ENCODE measurements at places on chromosomes 3 and 15.

- no peak for DNase-seq
These were observed 114.4 kb downstream of the TPRA1 start for GRCh38 chr3:127475975-127476705.

DNA sequence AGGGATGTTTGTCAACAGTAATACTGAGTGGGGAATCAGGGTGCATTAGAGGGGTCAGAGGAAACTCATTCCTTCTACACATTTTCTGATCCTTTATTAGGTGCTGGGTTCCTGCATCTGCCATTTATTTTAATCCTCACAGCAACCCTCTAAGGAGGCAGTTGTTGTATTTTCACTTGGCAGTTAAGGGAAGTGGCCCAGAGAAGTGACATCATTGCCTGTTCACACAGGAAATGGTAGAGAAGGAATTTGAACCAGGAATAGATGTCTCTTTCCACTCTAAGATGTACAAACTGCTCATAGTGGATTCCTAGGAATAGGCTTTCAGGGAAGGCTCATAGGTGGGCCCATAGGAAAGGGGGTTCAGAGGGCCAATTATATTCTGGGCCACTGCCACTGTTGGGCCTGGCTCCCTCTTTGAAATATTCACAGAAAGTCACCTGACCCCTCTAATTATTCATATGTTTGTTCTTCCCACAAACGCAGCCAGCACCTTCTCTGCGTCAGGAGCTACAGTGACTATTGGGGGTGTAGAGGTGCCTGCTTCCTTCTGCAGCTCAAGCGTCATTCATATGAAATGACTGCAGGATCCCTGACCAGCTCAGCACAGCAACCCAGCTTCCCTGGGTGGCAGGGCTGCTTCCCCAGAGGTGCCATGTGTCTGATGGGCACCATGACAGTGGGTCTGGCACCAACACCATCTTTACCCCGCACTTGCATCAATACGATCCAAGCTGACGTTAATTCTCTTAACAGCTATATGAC, 163.9 kb upstream of the SMAD3 start:
- no peak for DNase-seq

DNA sequence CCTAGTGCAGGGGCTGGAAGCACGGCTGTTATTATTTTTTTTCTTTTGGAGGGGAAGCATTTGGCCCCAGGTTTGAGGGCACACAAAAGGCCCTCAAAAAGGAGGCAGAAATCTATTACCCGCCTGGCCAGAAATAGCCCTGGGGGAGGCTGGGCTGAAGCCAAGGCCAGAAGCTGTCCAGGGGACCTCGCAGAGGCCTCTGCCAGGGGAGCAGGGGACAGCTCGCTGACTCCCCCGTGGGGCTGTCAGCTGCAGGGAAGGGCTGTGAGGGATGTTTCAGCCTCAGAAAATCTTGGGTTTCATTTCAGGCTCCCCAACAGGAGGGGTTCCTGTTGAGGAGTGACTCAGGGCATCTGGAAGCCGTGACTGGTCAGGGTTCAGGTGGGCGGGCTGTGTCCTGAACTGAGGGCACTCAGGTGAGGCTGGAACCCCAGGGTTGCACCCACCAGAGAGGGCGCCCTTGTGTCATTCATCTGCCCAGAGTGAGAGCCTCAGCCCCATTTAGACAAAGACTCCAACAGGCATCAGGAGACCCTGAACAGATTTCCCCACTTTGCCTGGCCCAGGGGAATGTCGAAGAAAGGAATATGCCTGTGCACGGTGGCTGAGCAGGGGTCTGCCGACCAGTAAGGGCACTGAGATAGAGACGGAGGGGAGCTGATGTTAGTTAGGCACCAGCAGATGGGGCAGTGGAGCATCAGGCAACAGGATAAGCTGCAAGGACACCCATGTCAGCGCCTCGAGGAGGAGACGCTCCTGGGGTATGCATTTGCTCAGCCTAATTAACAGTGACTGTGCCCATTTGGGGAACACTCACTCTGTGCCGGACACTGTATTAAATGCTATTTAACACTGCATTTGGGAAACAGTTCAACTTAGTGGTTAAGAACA, 43.5 kb upstream of the SLC6A11 start:
- DNase-seq, result no peak

DNA sequence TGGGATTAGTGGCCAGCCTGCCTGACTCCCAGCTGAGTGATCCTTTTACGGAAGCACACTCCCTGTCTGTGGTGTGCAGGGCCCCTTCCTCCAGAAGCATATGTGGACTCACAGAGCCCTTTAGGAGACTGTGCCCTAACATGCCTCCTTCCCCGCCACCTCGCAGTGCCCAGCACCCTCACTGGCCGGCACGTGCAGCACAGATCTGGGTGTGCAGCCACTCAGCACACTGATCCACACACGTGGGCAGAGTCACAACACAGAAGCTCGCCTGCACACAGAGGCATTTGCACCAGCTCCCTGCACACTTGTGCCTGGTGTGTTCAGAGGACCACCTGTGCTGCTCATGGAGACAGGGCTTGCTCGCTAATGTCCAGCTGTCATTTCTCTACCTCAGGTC, 23.6 kb upstream of the CSPG4 start:
- DNase-seq, result no peak

GRCh38 chr3:31092748-31093589, 198.5 kb upstream of the GADL1 start:
- no peak for DNase-seq

- DNase-seq, result no peak
These were observed 64.2 kb upstream of the PYGO1 start for GRCh38 chr15:55652359-55652758.

GRCh38 chr3:171159822-171160157, 133.3 kb upstream of the SLC2A2 start:
- DNase-seq, result no peak

GRCh38 chr3:48435223-48435595, 4.7 kb downstream of the CCDC51 start:
- no peak for DNase-seq

DNA sequence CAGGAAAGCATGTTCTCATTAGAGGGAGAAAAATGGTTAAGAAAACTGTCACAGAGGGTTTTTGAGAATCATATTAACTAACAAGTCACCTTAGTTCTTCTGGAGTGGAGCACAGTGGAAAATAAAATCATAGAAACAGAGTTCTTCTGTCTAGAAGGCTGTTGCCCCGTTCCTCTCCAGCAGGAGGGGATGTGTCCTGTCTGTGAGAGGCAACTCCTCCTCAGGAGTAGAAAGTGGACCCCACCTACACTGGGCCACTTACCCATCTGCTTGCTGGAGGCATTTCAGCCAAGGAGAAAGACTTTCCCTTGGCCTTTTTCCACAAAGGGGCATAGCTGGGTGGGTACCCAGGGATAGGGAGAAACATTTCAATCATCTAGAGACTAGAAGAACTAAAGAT, 106.6 kb downstream of the SSR3 start:
- DNase-seq, result no peak

- no peak for DNase-seq
These were observed 12.6 kb downstream of the EFCAB12 start for GRCh38 chr3:129415830-129416229.

- no peak for DNase-seq
These were observed 71.8 kb downstream of the MINDY2 start for GRCh38 chr15:58842713-58843396.

DNA sequence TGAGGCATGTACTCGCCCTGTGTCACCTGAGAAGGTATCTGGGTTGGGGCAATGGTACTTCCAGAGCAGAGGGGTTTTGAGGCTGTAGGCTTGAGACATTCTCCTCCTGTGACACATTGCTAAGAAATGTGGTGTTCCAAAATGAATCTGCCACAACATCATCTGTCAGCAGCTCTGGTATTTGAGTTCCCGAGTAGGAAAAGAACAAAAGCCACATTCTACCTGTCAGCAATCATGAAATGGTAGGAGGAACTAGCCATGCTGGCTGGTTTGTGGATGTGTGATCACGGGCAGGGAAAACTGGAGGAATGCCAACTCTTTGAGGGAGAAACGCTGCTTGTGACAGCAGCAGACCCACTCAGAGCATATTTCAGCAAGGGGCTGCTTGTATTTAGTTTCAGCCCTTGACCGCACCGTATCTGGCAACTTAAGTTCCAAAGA, 579.4 kb upstream of the TBL1XR1 start:
- no peak for DNase-seq

DNA sequence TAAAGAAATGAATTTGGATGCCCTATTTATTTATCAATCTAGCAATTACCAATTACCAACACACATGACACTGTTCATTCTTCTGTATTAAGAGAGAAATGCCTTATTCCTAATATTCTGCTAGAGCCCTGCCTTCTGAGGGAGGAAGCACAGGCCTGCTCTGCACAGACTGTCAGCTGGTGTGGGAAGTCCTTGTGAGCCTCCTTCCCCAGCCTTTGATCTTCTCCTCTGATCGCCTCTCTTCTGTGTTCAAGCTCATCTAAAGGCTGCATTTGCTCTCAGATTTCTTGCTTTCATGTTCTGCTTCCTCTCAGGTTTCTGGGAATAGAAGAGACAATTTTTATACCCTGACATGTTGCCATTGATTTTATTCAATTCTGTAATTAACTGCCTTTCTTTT, 290.6 kb upstream of the UMPS start:
- no peak for DNase-seq

DNA sequence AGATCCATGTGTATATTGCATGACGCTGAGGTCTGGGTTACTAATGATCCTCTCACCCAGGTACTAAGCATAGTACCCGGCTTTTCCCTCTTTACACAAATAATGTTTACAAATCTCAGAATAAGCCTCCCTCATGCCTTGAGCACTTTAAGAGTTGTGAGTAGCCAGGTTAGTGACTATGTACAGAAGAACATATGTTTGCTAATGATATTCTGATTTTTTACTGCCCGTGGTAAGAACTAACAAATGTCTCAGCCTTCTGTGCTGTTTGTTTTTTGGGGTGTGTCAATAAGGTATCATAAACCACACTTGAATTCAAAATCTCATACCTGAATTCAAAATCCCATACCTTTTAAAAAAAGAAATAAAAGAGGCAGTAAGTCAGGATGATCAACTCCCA, 59.5 kb downstream of the ABCC5 start:
- no peak for DNase-seq

- no peak for DNase-seq
These were observed 50.5 kb downstream of the SPTSSB start for GRCh38 chr3:161320837-161321236.

DNA sequence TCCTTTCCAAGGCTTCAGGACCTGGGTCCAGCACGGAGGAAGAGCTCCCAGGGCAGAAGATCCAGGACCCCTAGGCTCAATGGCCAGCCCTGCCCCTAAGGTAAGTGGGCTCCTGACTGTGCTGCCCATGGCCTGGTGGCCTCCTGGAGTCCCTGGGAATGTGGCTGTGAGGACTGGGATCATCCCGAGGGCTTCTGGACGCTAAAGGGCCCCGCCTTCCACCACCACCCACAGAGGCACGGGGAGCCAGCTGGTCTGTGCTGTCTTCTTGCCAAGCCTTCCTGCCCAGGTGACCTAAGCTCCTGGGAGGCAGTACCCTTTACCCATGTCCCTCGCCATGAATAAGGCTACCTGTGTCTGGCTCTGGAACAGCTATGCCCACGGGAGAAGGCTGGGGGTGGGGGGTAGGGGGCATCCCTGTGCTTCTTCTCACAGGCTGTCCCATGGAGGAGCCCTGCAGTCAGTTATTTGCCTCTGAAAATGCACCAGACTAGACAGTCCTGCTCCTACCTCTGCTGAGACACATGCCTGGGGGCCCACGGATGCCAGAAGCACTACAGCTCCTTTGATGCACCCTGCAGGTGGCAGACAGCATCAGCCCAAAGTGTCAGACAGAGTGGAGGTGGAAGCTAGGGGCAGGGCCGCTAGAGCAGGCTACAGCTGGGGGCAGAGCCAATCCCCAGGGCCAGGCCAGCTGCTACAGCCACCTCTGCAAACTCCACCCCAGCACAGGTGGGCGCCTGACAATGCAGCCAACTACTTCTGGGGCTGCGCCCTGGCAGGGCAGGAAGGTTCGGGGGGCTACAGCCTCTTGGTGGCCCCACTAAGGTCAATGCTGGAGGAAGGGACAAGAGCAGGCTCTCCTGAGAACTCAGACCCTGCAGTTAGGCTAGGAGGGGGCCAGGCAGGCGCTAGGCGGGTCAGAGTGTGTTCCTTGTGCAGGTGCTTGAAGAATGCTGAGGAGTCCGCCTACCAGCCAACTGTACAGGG, 90.9 kb downstream of the SEC22A start:
- no peak for DNase-seq

- DNase-seq, result no peak
These were observed 18.6 kb downstream of the SSUH2 start for GRCh38 chr3:8625991-8626390.

DNA sequence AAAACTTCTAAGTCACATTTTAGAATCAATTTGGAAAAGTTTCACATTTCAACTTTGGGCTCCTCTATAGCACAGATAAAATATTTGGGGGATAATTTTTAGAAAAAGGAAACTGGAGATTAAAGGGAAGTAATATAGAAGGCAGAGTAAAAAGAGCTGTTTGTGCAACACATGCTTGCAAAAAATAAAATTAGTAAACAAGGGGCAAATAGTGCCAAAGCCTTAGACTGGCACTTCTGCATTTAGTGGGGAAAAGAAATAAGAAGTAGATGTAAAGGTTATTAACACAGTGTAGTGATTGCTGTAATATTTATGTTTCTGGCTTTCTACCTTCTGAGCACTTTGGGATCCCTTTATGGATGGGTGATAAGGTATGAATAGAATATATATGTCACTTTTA, 246.6 kb downstream of the CBLB start:
- no peak for DNase-seq

- DNase-seq, result no peak
These were observed 605.0 kb downstream of the NLGN1 start for GRCh38 chr3:174002543-174002942.

GRCh38 chr3:70554170-70554569, 241.7 kb upstream of the MDFIC2 start:
- no peak for DNase-seq

DNA sequence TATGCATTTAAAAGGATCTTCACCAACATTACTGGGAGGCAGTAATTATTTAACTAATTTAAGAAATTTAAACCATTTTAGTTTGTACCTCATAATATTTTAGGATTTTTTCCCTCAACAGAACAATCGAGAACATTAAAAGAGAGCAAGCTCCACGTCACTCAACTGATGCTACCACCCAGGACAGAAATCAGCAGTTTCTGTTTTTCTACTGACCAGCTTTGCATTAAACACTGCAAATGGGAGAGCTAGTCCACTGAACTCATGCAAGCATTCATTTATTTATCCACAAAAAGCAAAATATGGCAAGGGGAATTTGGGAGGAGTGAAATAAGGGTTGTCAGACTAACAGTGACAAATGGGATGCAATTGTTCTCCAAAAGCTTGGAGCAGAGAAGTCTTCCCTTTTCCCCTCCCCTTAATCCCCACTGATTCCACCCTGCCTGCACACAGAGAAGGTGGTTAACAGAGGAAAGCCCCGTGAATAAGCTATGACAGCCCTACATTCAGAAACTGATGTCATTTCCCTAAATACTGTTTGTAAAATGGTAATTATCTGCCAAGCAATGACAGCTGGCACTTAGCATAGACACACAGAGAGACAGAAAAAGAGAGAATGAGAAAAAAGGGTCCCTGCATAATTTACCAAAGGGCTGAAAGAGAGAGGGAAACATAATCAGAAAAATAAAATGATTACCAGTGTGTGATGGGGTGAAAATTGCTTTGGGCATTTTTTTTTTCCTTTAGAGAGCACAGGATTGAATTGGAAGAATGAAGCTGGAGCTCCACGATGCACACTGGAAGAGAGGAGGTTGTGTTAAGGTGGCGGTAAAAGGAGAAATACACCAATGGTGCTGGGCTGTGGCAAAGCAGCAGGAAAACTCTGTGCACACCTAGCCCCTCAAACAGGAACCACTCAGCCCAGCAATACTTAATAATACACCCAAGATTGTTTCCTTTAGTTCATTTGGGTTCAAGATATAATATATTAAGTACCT, 777.4 kb downstream of the TUSC7 start:
- DNase-seq, result no peak

GRCh38 chr3:65953881-65954733, 84.6 kb downstream of the MAGI1 start:
- DNase-seq, result no peak

- no peak for DNase-seq
These were observed 17.6 kb upstream of the LINGO1 start for GRCh38 chr15:77650265-77650664.

Measured in stimulated activated CD4-positive, alpha-beta T cell treated with anti-CD3 and anti-CD28 coated beads, Interleukin-1b, Interleukin-23, amount 100 ng/mL, for 1 hour (primary cell).